Breast epithelium (tissue), 4 donors: ENCODE measurements at places on chromosomes 7 and 10.

- H3K36me3 ChIP-seq: no peaks in the 10 kb centered on the region
- no peak for DNase-seq
- peak overlapping the region; percentile 65 for H3K27ac ChIP-seq
- no peaks in the 10 kb centered on the region for H3K4me1 ChIP-seq
Observed at GRCh38 chr10:47296156-47296894, 3.7 kb upstream of the GDF10 start.

- no peaks in the 10 kb centered on the region for H3K36me3 ChIP-seq
- no peaks in the 10 kb centered on the region for H3K27me3 ChIP-seq
- H3K27ac ChIP-seq: no peak overlapping the region
- no peaks in the 10 kb centered on the region for H3K4me1 ChIP-seq
Observed at GRCh38 chr7:81688622-81689411, 81.0 kb downstream of the HGF start.

- no peaks in the 10 kb centered on the region for H3K36me3 ChIP-seq
- no peak overlapping the region for H3K27ac ChIP-seq
- no peaks in the 10 kb centered on the region for H3K27me3 ChIP-seq
- no peaks in the 10 kb centered on the region for H3K4me1 ChIP-seq
Observed at GRCh38 chr10:77978360-77978759, 51.0 kb downstream of the POLR3A start.

GRCh38 chr7:25716421-25716820, 435.6 kb upstream of the NFE2L3 start:
- H3K27me3 ChIP-seq: no peaks in the 10 kb centered on the region
- DNase-seq: no peak
- H3K36me3 ChIP-seq: no peaks in the 10 kb centered on the region

GRCh38 chr10:104903433-104903832, 262.3 kb downstream of the SORCS3 start:
- no peak for DNase-seq
- no peak overlapping the region for H3K4me3 ChIP-seq
- no peaks in the 10 kb centered on the region for H3K36me3 ChIP-seq
- H3K27ac ChIP-seq: no peak overlapping the region
- H3K27me3 ChIP-seq: no peaks in the 10 kb centered on the region

DNA sequence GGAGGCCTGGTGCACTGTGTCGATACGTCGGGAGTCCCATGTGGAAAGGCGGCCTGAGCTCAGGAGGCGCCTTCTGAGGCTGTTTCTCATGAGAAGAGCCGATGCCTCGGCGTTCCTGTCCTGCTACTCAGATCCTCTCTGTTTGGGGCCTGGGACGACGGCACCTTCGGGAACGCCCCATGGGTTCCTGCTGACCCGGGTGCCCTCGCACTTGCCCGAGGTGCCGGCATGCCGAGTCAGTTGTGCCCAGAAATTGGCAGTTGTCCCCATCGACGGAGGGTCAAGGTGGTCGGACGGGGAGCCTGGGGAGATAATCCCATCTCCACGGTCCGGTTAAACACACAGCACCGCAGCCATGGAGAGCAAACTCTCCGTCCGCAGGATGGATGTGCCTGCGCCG, 33.0 kb downstream of the NKX6-2 start:
- H3K27ac ChIP-seq: no peak overlapping the region
- H3K27me3 ChIP-seq: no peaks in the 10 kb centered on the region
- H3K36me3 ChIP-seq: no peaks in the 10 kb centered on the region
- H3K4me1 ChIP-seq: no peaks in the 10 kb centered on the region
- H3K4me3 ChIP-seq: no peak overlapping the region

DNA sequence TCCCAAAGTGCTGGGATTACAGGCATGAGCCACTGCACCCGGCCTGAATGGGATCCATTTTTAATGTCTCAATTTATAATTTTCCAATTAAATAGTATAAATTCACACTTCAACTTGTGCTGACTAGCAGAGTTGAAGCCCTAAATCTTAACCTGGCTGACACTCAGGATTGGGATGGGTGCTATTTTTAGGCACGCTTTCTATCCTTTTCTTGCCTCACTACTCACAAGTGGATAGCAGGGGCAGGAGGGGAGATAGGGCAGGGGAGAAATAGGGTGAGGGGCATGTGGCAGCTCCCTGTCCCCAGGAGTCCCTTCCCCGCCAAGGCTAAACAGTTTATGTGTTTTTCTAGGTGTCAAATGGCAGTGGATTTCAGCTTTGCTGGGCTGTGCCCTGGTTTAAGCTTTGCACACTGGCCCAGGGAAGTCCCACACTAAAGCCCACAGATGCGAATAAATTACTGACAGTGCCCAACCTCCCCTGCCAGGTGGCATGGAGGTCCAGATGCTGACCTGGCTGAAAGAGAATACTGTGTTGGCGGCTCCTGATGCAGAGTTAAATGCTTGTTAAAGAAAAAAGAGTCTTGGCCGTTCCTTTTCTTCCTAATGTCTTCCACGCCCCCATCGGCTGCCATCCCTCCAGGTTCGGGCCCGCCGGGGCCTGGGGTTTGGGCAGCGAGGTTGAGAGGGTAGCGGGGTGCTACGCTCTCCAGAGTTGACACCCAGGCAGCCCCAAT, 36.2 kb upstream of the EFCAB10 start:
- DNase-seq: no peak
- no peak overlapping the region for H3K4me3 ChIP-seq
- H3K27ac ChIP-seq: no peak overlapping the region
- no peaks in the 10 kb centered on the region for H3K36me3 ChIP-seq
- no peaks in the 10 kb centered on the region for H3K27me3 ChIP-seq
- no peaks in the 10 kb centered on the region for H3K4me1 ChIP-seq

- H3K36me3 ChIP-seq: no peaks in the 10 kb centered on the region
- no peak overlapping the region for H3K4me3 ChIP-seq
- no peaks in the 10 kb centered on the region for H3K27me3 ChIP-seq
- no peaks in the 10 kb centered on the region for H3K4me1 ChIP-seq
- no peak overlapping the region for H3K27ac ChIP-seq
Observed at GRCh38 chr10:70085975-70086613, 33.4 kb downstream of the MACROH2A2 start.

DNA sequence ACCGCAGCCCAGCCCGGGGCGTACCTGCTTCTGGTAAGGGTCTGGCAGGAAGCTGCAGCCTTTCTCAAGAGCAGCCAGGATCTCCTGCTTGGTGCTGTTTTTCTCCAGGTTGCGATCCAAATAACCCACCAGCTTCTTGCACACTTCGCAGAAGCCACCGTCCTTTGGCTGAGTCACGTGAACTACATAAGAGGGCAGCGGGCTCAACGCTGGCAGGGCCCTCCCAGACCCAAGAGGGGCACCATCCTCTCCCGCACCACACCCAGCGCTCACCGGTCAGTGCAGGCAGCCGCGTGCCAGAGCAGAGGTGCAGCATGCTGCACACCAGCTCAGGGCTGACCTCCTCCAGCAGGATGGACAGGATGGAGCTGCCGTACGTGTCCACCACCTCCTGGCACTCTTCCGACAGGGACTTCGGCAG, 31.6 kb downstream of the PSAP start:
- no peaks in the 10 kb centered on the region for H3K27me3 ChIP-seq
- H3K4me1 ChIP-seq: no peaks in the 10 kb centered on the region
- H3K27ac ChIP-seq: no peak overlapping the region

- no peaks in the 10 kb centered on the region for H3K4me1 ChIP-seq
- no peak overlapping the region for H3K27ac ChIP-seq
- no peaks in the 10 kb centered on the region for H3K27me3 ChIP-seq
Observed at GRCh38 chr7:130831322-130831721, 97.3 kb upstream of the KLF14 start.

- no peak overlapping the region for H3K27ac ChIP-seq
- no peak for DNase-seq
- no peak overlapping the region for H3K4me3 ChIP-seq
- H3K36me3 ChIP-seq: no peaks in the 10 kb centered on the region
Observed at GRCh38 chr10:5198386-5198785, 1.7 kb downstream of the AKR1C4 start.

GRCh38 chr10:20920061-20920460, 22.9 kb upstream of the NEBL start:
- H3K36me3 ChIP-seq: no peaks in the 10 kb centered on the region
- DNase-seq: no peak
- no peak overlapping the region for H3K27ac ChIP-seq
- no peaks in the 10 kb centered on the region for H3K4me1 ChIP-seq

GRCh38 chr7:98616381-98617050, 569 bp upstream of the NPTX2 start:
- no peak overlapping the region for H3K27ac ChIP-seq
- no peaks in the 10 kb centered on the region for H3K36me3 ChIP-seq
- peaks cover 3% of the 10 kb centered on the region for H3K27me3 ChIP-seq
- H3K4me1 ChIP-seq: no peaks in the 10 kb centered on the region
- peak overlapping the region; percentile 30 for H3K4me3 ChIP-seq

DNA sequence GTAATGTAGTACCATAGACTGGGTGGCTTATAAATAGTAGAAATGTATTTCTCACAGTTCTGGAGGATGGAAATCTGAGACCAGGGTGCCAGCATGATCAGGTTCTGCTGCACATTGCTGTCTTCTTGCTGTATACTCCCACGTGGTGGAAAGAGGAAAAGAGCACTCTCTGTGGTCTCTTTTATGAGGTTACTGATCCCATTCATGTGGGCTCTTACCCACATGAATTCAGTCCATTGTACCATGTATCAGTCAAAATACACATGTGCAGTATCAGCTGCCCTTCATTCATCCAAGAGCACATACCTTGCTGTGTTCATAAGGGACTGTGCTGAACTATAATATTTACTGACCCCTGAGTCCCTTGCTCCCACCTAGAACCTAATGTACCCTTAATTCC, 17.1 kb downstream of the PNLIPRP2 start:
- no peak overlapping the region for H3K27ac ChIP-seq
- DNase-seq: no peak
- no peak overlapping the region for H3K4me3 ChIP-seq

DNA sequence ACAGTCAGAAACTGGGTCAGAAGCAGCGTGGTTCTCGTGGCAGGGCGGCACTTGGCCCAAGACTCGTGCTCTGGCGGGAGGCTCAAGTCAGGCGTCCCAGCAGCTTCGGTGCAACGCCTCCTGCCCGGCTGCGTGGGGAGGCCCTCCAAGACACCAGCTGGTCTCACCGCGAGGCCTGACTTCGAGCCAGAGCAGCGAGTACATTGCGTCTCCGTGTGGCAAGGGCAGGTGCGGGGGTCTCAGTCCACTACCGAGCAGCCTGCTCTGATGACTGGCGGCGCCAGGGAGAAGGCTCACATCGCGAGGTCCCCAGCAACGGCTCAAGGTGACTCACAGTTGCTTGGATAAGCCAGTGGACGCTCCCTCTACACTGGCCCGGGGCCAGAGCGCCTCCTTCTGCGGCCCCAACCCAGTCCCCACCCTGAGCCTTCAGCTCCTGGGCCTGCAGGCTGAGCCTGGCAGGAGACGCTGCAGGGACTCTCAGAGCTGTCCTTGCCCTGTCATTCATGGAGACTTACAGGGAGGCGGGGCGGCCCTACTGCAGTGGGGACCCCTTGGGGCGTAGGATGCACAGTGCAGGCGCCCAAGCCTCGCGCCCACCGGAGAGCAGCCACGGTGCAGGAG, 41.9 kb upstream of the PRKAR1B start:
- H3K27ac ChIP-seq: no peak overlapping the region
- peak overlapping the region; percentile 10 for H3K4me3 ChIP-seq
- H3K4me1 ChIP-seq: no peaks in the 10 kb centered on the region
- no peak for DNase-seq
- H3K27me3 ChIP-seq: no peaks in the 10 kb centered on the region

DNA sequence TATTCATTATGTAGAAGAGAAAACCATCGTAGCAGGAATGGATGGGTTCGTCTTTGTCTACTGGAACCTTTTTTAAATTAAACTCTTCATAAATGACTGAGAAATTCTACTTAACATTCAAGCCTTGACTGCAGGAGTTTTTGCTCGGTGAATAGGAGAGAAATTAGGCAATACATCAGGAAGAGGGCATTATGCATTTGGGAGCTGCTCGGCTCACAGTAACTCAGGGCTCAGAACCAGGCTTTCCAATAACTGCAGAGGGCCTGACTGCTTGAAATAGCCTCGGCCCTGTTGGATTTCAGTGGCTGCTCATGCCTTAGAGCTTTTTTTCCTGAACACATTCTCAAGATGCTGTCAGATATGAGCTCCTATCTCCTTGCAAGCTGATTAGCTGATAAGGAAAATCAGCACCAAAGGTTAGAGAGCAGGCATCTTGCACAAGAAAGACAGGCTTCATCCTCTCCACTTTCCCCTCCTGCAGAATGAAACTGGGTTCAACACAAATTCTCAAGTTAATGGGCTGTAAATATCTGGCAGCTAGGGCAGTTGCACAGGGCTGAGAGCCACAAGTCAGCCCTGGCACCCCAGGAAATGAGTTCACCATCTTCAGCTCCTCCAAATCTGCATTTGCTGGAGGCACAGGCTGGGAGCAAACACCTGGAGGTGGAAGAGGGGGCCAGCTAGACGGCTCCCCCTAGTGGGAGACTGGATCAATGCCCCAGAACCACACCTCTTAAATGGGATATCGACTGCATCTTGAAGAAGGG, 24.3 kb downstream of the TECTB start:
- no peak for DNase-seq
- H3K27ac ChIP-seq: no peak overlapping the region
- H3K36me3 ChIP-seq: no peaks in the 10 kb centered on the region
- H3K4me3 ChIP-seq: no peak overlapping the region

- no peaks in the 10 kb centered on the region for H3K36me3 ChIP-seq
- H3K4me3 ChIP-seq: no peak overlapping the region
- no peaks in the 10 kb centered on the region for H3K27me3 ChIP-seq
- no peaks in the 10 kb centered on the region for H3K4me1 ChIP-seq
Observed at GRCh38 chr10:94462130-94462529, 59.8 kb downstream of the TBC1D12 start.
